ENCODE measurements at places on chromosomes 1 and 21.

GRCh38 chr21:45390121-45390751, 14.7 kb upstream of the COL18A1 start:
- DNase-seq: no peak

GRCh38 chr1:147717706-147718097, 42.7 kb downstream of the GJA5 start:
- DNase-seq: no peak

DNA sequence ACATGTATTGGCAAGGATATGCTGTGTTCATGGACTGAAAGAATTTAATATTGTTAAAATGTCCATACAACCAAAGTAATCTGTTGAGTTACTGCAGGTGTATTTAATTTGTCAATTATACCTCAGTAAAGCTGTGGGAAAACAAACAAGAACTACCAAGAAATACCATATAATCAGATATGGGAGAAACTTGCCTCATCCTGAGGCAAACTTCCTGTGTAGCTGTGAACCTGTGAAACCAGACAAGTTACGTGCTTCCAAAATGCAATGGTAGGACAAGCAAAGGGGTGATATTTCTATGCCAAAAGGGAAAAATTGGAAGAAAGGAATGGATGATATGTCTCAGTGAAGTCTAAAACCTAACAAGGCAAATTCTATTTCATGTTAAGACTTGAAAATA, 174.6 kb downstream of the SPATA17 start:
- no peak for DNase-seq

- no peak for DNase-seq
Observed at GRCh38 chr1:234288946-234289345, 84.3 kb upstream of the COA6 start.

DNA sequence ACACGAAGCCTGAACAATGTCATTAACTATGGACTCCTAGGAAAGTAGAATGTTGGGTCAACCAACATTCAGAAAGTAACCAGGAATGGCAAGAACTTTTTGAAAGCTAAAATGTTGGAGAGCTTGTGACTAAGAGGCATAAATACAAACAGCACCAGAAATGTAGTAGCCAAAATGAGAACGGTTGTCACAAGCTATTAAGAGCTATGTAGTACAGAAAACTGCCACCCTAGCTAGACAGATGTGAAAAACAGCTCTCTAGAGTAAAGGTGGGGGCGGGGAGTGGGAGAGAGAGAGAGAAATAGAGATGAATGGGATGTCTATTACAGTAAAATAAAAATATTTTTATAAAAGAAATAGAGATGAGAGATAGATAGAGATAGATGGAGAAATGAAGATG, 35.1 kb downstream of the SLC44A5 start:
- no peak for DNase-seq
